ENCODE measurements at places on chromosomes 4 and X.

- no peaks in the 10 kb centered on the region for H3K36me3 ChIP-seq
- H3K27ac ChIP-seq, result no peak overlapping the region
- H3K27me3 ChIP-seq, result no peaks in the 10 kb centered on the region
- H3K4me3 ChIP-seq, result no peak overlapping the region
- H3K4me1 ChIP-seq, result no peaks in the 10 kb centered on the region
Observed at GRCh38 chr4:48187813-48188212, 53.8 kb upstream of the TXK start.

DNA sequence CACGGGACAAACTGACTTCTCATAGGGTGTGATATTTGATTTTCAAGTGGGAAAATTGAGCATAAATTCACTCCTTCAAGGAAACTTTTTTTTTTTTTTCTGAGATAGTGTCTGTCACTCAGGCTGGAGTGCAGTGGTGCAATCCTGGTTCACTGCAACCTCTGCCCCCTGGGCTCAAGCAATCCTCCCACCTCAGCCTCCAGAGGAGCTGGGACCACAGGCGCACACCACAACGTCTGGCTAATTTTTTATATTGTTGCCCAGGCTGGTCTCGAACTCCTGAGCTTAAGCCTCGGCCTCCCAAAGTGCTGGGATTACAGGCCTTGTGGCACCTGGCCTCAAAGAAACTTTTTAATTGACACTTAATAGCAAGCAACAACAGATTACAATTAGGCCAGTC, 13.8 kb downstream of the CLDN34 start:
- no peaks in the 10 kb centered on the region for H3K36me3 ChIP-seq
- no peak overlapping the region for H3K4me3 ChIP-seq
- H3K4me1 ChIP-seq, result no peaks in the 10 kb centered on the region
- H3K27ac ChIP-seq, result no peak overlapping the region
- H3K27me3 ChIP-seq, result no peaks in the 10 kb centered on the region
- no peak for DNase-seq

GRCh38 chrX:54357414-54358377, at the start of gene WNK3:
TSS of gene WNK3 (minus strand) at chrX:54358046.
- peaks cover 23% of the 10 kb centered on the region for H3K27me3 ChIP-seq
- peak within 1 kb of the TSS; percentile 77 for H3K4me3 ChIP-seq
- peaks cover 17% of the 10 kb centered on the region for H3K4me1 ChIP-seq
- peak; percentile 72 for DNase-seq
- H3K36me3 ChIP-seq, result no peaks in the 10 kb centered on the region
- peak within 1 kb of the TSS; percentile 65 for H3K27ac ChIP-seq

DNA sequence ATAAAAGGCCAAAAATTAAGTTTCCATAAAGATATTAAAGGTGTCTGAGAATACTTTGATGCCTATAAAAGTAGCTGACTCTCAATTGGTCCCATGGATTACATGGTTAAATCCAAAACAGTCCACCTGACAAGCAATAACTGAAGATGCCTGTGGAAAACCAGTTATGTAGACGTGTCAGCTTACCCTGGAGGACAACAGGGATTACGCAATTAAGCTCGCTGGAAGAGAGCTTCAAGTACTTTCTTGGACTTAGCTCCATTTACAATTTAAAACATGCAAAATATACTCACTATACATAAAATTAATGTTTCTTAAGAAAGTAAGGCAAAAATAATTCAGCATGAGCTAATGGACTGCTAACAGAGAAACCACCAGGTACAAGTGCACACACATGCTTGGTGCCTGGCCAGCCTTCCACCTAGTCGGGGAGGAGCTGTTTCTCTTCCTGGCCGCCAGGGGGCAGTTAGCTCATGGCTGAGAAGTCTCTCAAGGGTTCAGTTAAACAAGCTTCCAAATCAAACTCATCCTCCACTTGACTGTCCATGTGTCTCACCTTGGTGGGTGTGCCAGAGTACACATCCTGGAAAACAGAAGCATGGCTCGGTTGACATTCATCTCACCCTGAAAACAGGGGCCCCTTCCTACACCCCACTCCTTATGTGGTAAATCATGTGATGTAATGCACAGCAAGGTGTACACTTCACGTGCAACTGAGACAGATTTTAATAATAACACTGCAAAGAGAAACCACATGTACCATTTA, 9.2 kb upstream of the FAM53A start:
- H3K4me3 ChIP-seq, result no peak overlapping the region
- peaks cover 4% of the 10 kb centered on the region for H3K4me1 ChIP-seq
- peak overlapping the region; percentile 70 for H3K27ac ChIP-seq
- H3K36me3 ChIP-seq, result peaks cover 62% of the 10 kb centered on the region
- DNase-seq, result peak; percentile 88

DNA sequence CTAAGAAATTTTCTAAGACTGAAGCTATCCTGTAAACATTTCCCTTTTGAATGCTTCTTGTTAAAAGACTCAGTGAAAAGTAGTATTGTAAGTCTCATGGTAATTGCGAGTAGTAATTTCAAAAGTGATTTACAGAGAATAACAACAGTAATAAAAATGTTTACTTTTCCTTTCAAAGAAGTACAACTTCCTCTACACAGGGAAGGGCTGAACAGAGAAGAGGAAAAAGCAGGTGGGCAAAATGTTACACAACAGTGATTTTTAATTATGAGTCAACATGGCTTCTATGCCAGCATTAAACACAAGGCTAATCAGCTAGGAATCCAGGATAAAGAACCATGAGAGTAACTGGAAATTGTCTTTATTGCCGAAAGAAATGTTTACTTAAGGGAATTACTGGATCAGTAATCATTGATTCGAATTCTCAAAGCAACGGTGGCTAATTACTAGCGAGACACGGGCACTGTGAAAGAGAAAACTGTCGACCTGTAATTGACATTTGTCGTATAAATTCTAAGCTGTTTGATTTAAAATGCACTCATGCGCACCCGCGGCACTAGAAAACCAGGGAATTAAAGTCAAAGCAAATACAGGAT, 15.4 kb downstream of the UTP3 start:
- peak overlapping the region; percentile 90 for H3K4me3 ChIP-seq
- no peaks in the 10 kb centered on the region for H3K27me3 ChIP-seq
- H3K36me3 ChIP-seq, result peaks cover 1% of the 10 kb centered on the region
- H3K4me1 ChIP-seq, result peaks cover 19% of the 10 kb centered on the region

- no peak for DNase-seq
- H3K27ac ChIP-seq, result no peak overlapping the region
- H3K36me3 ChIP-seq, result no peaks in the 10 kb centered on the region
- H3K4me3 ChIP-seq, result no peak overlapping the region
Observed at GRCh38 chr4:129231945-129232588, 136.1 kb downstream of the C4orf33 start.

DNA sequence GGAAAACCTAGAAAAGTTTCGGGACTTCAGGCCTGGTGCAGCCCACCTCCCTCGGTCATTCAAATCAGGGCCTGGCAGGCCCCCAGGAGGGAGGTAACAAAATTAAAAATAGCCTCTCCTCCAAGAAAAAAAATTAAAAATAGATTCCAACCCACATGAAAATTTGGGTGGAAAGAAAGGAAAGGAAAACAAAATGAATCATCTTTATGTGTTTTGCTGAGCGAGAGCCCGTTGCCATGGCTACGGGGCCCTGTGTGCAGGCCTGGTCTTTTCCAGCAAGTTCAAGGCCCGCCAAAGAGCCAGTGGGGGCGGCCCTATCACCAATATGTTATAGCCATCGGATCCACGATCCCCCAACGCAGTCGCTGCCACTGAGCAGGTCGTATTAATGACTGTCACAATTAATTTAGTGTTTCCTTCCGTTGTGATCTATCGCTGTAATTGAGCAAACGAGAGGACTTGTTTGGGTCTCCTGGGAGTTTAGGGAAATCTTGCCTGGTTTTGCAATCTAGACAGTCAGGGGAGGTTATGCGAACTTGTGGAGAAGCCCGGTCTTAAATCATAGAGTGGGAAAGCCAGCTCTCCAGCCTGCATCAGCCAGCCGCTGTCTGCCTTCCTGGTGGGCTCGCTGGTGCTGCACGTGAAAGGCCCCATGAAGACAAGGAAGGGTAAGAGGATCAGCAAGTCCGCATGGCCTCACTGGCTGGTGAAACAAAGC, 452.4 kb downstream of the BCOR start:
- H3K27ac ChIP-seq, result peak overlapping the region; percentile 37
- no peaks in the 10 kb centered on the region for H3K27me3 ChIP-seq
- peak; percentile 50 for DNase-seq
- H3K4me3 ChIP-seq, result no peak overlapping the region
- peaks cover 15% of the 10 kb centered on the region for H3K4me1 ChIP-seq

DNA sequence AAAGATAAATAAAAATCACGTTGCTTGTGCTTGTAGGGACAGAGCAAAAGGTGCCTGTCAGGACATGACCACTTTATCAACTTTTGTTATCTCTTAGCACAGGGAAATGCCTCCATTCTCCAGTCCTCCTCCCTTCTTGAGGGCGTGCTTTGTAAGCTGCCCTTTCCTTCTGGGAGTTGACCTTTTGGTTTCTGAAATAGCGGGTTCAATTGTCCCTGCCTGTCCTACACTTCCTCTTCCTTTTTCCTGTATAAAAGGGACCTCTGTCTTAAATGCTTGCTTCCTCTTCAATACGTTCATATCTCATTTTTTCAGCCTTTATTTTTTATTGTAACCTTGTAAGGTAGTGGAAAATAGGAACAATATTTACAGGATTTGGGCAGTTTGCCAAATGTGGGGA, 153.5 kb downstream of the SH3BGRL start:
- H3K36me3 ChIP-seq, result no peaks in the 10 kb centered on the region
- no peak overlapping the region for H3K27ac ChIP-seq
- no peak for DNase-seq
- H3K4me1 ChIP-seq, result no peaks in the 10 kb centered on the region

GRCh38 chr4:150518559-150518958, 63.4 kb upstream of the MAB21L2 start:
- no peak overlapping the region for H3K4me3 ChIP-seq
- H3K4me1 ChIP-seq, result peaks cover 15% of the 10 kb centered on the region
- no peak for DNase-seq
- peak overlapping the region; percentile 52 for H3K27ac ChIP-seq
- no peaks in the 10 kb centered on the region for H3K27me3 ChIP-seq

DNA sequence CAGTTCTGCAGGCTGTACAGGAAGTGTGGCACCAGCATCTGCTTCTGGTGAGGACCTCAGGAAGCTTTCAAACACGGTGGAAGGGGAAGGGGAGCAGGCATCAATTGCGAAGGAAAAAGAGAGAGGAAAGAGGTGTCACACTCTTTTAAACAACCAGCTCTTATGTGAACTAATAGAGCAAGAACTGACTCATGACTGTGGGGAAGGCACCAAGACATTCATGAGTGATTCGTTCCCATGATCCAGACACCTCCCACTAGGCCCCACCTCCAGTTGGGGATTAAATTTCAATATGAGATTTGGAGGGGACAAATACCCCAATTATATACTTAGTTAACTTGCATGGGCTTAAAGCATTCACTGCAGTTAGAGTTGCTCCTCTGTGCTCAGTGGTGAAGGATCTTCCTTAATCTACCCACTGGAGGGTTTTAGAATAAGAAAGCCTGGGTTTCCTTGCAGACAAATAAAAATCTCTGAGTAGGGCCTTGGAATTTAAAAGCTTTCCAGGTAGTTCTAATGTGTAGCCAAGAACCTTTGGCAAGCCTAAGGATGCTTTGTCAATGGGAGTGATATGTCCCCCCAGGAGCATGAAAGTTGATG, 60.0 kb downstream of the SYNPO2 start:
- no peaks in the 10 kb centered on the region for H3K27me3 ChIP-seq
- H3K27ac ChIP-seq, result no peak overlapping the region
- no peaks in the 10 kb centered on the region for H3K36me3 ChIP-seq
- no peak overlapping the region for H3K4me3 ChIP-seq

- H3K4me3 ChIP-seq, result no peak overlapping the region
- H3K36me3 ChIP-seq, result no peaks in the 10 kb centered on the region
- H3K4me1 ChIP-seq, result no peaks in the 10 kb centered on the region
- DNase-seq, result no peak
- no peak overlapping the region for H3K27ac ChIP-seq
- no peaks in the 10 kb centered on the region for H3K27me3 ChIP-seq
Observed at GRCh38 chr4:88859191-88859812, 161.7 kb upstream of the NAP1L5 start.

GRCh38 chrX:69067841-69068240, 97.4 kb downstream of the PJA1 start:
- H3K4me3 ChIP-seq, result no peak overlapping the region
- no peak overlapping the region for H3K27ac ChIP-seq
- no peak for DNase-seq
- H3K27me3 ChIP-seq, result no peaks in the 10 kb centered on the region

DNA sequence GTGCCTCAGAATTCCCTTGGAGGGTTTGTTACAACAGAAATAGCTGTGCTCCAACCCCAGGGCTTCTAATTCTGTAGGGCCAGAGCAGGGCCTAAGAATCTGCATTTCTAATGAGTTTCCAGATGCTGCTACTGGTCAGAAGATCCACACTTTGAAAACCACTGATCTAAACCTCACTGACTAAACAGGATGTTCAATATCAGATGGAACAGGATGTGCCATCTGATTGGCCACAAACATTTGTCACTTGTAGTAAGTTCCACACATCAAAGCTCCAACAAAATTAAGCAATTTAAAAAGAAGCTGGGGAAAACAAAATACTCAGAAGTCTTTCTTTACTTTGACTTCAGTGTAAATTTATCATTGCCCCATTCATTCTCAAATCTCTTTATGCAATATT, 14.3 kb downstream of the CASK start:
- peaks cover 2% of the 10 kb centered on the region for H3K36me3 ChIP-seq
- no peaks in the 10 kb centered on the region for H3K27me3 ChIP-seq

DNA sequence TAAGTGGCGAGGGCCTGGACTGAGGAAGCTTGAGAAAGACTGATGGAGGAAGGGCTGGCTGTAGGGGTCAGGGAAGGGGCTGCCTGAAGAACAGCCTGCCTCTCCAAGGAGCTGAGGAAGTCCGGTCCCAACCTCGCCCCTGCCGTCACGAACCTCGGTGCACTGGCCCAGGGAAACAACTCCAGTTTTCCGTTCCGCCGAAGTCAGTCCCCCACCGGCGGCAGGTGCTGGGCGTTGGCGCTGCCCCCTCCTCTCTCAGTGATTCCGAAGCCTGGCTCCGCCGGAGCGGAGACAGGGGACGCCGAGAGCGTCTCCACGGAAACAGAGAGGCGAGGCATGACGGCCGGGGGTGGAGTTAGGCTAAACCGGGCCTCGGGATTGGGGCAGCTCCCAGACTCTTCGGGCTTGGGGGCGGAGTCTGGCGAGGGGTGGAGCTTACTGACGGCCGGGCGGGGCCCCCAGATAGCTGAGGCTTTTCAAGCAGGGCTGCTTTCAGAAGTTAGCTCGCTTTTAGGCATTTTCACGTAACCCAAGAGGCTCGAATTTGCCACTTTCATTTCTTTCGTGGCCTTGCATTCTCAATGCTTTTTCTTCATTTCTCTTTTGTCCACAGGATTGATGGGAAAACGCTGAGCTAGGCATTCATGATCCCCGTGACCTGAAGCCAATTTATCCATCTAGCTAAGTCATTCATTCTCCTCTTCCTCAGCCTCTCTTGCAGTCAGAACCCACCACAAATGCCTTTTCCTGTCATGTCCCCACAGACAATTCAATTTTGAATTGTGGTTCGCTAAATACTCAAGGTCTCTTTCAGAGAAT, at the start of gene TTC29:
TSS of gene TTC29 (minus strand) at position 309 of the 819 bp plus-strand sequence. CDS start 5,969 bp downstream, outside the sequence.
- peaks cover 16% of the 10 kb centered on the region for H3K27me3 ChIP-seq
- peak; percentile 94 for DNase-seq
- peak within 1 kb of the TSS; percentile 2 for H3K27ac ChIP-seq
- no peaks in the 10 kb centered on the region for H3K36me3 ChIP-seq
- H3K4me1 ChIP-seq, result peaks cover 25% of the 10 kb centered on the region

Measured in activated CD4-positive, alpha-beta T cell treated with anti-CD3 and anti-CD28 coated beads for 36 hours (primary cell).